PC-3 (cell line): ENCODE measurements at places on chromosomes 6 and 20. TPM values are rescaled to one million over a fixed set of nuclear protein-coding genes. Genes with fewer than 3 reads are reported as not detected.

The TRIM31 gene
- total RNA-seq, result 0.11 and 0.52 TPM in 2 replicates

The MROH8 gene
- 0.58 and 0.98 TPM in 2 replicates for total RNA-seq

The HEY2 gene
- not detected in 2 replicates for total RNA-seq

The OOEP gene
- total RNA-seq, result not detected in 2 replicates

GRCh38 chr6:133099573-133099972 lies 141.6 kb upstream of the EYA4 start:
- peak; percentile 91 for DNase-seq

DNA sequence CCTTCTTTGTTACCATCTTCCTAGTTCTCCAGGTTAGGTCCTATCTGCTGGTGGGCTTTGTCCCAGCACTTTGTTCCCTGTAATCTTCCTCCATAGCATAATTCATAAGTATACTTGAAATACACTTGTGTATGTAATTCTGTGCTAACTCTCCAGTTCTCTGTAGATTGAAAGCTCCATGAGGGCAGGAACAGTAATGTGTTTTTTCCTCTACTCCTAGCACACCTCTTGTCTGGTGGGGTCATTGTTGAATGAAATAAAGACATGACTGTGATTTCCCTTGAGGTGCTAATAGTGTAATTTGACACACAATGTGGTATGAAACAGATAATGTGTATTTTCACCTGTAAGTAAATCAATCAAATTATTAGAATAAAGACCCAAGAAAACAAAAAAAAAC lies 30.0 kb downstream of the MAP3K4 start:
- DNase-seq, result no peak

GRCh38 chr6:138572167-138572875 lies 73.0 kb upstream of the NHSL1 start:
- peak; percentile 73 for DNase-seq

DNA sequence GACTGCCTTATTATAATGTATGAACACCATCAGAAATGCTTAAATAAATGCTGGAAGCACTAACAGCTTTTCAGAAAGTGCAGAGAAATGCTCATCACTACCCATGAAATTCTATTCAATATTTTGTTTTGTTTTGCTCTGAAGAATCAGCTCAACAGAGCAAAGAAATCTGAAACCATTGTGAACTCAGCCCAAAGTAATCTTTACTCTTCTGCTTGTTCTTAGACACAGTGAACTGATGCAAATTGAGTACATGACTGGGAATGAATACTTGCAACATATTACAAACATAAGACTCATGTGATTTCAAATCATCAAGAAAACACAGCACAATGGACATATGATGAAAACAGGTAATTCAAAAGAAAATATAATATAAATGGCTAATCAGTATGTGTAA lies 404.6 kb upstream of the OPRM1 start:
- DNase-seq, result no peak

GRCh38 chr6:68633972-68634725 lies 933 bp upstream of the ADGRB3 start:
- DNase-seq, result no peak

DNA sequence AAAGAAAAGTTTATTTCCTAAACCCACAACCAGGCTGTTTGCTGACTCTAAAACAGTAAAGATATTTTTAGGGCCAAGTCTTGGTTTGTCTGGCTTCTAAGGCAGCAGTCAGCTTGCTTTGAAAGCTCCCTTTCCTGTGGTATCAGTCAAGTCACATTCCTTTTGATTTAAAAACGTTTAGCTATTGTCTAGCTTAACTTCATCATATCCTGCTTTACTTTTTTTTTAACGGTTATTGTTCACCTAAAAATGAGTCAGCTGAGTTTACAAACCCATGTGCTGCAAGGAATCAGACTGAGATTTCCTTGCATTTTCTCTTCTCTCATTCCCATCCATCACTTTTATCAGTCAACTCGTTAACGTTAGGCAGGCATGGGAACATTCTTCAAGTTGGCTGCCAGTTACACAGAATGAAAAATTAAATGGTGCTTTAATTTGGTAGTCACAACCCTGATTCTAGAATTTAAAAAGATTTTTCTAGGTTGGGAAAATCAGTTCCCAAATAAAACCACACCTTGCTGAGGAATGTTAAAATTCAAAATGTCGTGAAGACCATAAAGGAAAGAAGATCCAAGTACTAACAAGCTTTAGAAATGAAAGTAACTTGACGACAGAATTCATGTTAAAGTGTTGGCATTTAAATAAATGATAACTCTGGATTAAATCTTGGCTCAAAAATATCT lies 45.9 kb downstream of the ELOVL5 start:
- peak; percentile 92 for DNase-seq

DNA sequence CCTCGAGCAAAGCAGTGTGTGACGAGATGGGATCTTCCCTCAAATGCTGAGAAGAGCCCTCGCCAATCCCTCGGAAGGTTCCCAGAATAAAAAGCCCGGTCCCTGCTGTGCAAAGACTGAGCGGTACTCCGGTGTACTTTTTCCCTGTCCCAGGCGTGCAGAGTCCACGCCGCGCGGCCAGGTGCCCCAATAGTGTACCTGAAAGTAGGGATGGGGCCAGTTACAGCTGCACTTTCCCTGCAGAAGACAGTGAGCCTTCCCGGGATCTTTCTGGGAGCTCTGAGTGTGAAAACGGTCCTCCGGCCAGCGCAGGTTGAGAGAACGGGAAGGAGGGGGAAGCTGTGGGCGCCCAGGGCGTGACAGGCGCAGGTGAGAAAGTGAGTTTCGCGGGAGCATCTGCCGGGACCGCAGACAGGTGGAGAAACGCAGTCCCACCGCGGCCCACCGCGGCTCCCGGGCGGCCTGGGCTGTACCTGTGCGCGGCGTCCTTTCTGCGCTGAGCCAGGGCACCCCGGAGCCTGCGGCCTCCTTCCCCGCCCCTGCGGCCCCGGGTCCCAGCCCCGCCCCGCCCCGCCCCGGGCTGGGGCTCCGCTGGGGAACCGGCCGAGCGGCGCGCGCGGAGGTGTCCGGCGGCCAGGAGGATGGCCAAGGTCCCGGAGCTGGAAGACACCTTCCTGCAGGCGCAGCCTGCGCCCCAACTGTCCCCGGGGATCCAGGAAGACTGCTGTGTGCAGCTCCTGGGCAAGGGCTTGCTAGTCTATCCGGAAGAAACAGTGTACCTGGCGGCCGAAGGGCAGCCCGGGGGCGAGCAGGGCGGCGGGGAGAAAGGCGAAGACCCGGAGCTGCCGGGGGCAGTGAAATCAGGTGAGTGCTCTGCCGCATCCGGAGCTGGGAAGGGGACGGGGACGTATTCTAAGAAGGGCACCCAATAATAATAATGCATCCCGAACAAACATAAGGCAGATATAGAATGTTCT lies at the start of gene RFX6:
Gene RFX6, plus strand, starts transcription at position 608 of the 977 bp plus-strand sequence. Its CDS starts 34 bp downstream, at position 642.
- no peak for DNase-seq
